ENCODE measurements at places on chromosomes 2 and 18.
A peak's percentile ranks its signal among the peaks of the same experiment; 100 is the strongest.

GRCh38 chr2:46012618-46013240 lies 284.5 kb upstream of the EPAS1 start:
- DNase-seq: no peak

- no peak for DNase-seq
Observed at GRCh38 chr18:37584952-37585695, 19.5 kb upstream of the CELF4 start.

DNA sequence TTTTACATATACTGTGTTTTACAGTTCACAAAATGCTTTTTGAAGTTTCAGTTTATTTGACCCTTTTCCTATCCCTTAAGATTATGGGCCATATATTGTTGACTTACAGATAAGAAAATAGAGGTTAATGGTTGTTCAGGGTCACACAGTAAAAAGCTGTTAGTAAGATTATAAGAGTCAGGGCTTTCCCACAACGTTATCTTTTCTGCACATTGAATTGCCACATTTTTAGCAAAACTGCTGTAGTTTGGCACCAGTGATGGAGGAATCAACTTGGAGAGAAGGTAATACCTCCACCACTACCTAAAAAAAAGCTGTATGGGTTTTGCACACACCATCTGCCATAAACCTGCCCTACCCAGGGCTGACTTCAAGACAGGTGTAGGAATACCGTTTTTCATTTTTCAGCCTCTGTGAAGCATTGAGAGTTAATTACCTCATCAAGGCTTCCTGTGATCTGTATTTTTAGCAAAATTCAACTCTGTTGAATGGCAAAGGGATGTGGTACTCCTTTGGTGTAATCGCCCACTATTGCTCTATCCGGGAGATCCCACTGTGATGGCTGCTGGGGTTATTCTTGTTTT lies 5.0 kb downstream of the SOWAHC start:
- no peak for DNase-seq

DNA sequence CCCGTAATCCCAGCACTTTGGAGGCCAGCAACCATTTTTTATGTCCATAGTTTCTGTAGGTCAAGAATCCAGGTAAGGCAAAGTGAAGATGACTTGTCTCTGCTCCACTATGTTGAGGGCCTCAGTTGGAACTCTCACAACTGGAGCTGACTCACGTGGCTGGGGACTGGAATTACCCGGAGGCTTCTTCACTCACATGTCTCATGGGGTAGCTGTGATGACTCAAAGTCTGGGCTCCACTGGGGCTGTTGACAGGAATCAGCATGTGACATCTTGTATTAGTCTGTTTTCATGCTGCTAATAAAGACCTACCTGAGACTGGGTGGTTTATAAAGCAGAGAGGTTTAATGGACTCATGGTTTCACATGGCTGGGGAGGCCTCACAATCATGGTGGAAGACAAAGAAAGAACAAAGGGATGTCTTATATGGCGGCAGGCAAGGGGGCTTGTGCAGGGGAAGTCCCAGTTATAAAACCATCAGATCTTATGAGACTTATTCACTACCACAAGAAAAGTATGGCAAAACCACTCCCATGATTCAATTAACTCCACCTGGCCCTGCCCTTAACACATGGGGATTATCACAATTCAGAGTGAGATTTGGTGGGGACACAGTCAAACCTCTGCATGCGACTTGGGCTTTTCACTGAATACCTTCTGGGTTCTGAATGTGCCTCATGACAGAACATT lies 7.8 kb upstream of the PPP1R1C start:
- peak; percentile 8 for DNase-seq

DNA sequence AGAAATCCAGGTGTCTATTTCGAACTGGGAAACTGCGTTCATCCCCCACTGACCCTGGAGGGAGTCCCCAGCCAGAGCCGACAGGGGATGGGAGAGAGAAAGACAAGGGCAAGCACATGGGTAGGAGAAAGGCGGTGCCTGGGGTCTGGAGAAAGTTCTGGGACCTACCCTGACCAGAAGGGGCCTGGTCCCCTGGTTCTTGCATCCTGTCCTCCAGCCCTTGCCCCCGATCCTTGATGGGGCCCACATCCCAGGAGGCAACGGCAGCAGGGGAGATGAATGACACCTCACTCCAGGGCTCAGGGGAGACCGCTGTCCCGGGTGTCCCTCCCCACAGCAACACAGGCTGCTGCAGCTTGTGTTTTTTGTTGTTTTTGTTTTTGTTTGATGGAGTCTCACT lies 4.9 kb downstream of the ADCY3 start:
- DNase-seq: no peak

GRCh38 chr2:228318218-228318617 lies 136.7 kb upstream of the SPHKAP start:
- peak; percentile 1 for DNase-seq

- DNase-seq: peak; percentile 65
Observed at GRCh38 chr2:151976945-151977353, 121.9 kb downstream of the CACNB4 start.

DNA sequence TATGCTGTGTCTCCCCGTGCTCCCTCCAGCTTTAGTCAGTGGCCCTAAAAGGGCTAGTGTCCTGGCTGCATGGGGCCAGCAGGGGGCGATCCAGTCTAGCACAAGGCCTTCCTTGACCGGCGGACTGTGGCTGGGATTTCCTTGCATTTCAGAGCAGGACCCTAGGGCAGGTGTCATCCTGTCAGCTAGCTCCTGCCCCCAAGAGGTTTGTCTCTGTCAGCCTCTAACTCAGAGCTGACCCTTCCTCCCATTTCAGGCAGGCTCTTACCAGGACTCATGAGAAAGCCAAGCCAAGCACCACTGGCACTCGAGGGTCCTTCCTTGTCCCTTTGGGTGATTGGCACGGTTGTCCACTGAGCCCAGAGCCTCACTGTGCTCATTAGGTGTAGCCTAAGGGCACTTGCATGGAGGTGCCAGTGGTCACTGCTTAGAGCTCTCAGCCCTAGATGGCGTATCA lies 140.3 kb downstream of the RPIA start:
- peak; percentile 66 for DNase-seq

DNA sequence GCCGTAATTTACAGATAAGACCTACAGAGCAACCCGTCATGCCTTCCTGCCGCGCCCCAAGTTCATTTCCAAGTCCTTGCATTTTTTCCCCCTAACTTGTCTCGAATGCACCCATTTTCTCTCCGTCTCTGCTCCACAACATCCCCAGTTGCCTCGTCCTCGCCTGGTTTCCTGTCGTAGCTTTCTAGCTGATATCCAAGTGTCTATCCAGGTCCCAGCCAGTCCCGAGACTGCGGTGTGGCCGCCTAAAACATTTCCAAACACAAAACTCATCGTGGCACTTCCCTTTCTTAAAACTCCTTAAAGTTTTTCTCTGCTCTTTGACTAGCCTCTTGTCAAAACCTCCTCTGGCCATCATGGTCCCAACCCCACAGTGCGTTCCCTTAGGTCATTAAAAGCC lies 1.2 kb upstream of the BARD1 start:
- DNase-seq: no peak

DNA sequence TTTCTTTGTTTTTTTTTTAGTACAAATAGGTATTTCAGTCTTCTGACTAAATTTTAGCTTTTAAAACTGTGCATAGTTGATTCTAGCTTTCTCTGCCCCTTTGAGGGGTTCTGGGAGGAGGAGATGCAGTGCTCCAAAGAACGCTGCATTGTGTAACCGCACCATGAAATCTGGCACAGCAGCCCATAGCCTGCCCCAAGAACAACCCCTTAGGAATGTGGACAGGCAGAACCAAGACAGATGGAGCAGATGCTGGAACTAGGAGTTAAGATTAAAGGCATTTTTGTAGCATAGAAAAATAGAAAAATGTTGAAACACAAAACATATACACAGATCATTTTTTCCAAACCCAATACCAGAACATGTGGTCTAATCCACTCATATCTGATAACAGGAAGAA lies 187.5 kb downstream of the SCG2 start:
- DNase-seq: no peak

GRCh38 chr2:68846091-68846490 lies 25.1 kb downstream of the BMP10 start:
- no peak for DNase-seq

DNA sequence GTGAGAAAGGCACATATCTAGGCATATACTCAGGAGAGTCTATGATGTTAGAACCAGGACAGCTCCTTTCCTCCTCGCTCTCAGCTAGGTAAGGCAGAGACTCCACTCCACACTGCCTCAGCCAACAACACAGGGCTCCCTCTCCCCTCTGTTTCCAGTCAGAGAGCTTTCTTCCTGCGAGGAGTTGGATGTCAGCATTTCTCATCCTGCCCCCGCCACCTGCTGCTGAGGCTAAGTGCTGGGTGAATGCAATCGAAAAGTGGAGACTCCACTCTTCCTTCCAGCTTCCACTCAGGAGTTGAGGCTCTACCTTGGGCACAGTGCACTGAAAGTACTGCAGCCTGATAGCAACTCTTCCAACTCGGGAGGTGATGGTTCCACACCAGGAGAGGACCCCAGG lies 177.2 kb upstream of the RAB6C start:
- DNase-seq: no peak

- DNase-seq: no peak
Observed at GRCh38 chr18:77086034-77086433, 46.5 kb downstream of the MBP start.

DNA sequence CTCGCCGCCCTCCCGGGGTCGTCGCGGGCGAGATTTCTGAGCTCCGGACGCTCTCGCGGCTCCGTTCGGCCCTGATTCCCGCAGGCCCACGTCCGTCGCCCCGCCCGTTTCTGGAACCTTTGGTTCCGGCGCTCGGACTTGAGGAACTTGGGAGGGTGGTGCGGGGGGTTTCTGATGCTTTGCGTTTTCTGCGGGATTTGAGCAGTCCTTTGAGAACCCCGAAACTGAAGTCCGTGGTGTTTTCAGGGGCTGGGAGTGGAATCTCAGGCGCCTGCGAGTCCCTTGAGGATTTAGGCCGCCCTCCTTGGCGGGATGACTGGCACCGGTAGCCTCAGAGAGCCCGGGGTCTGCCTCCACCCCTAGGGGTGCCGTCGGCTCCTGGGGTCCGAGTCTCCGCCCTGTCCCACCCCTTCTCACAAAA lies 336 bp downstream of the THNSL2 start:
- DNase-seq: no peak

DNA sequence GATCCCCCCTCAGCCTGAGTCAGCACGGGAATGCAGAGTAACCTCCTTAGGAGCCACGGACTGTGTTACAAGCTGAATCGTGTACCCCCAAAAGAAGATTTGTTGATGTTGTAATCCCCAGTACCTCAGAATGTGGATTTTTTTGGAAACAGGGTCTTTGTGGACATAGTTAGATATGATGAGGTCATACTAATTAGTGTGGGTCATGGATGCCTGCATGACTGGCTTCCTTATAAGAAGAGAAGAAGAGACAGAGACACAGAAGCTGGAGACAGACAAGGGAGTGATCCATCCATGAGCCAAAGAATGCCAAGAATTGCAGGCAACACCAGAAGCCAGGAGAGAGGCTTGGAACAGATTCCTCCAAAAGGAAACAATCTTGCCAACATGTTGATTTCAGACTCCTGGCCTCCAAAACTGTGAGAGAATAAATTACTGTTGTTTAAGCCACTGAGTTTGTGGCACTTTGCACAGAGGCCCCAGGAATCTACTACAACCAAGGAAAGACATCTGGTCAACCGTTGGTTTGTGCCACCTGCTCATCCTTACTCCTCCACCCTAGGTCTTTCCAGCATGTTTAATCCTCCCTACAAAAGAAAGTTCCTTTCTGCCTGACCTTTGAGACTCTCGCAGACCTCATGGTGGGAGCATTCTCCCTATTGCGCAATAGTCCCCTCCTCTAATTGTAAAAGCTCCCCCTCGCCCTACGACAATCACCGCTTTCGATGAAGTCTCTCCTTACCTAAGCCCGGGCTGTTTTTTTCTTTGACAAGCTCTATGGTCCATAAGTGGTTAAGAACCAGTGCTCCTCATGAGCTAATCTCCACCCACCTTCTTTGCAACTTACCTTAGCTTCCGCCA lies 91.6 kb downstream of the DNER start:
- DNase-seq: no peak

GRCh38 chr18:74832999-74833398 lies 235.3 kb downstream of the ZNF407 start:
- DNase-seq: no peak

- DNase-seq: no peak
Observed at GRCh38 chr2:138775736-138776135, 4.5 kb downstream of the NXPH2 start.

- no peak for DNase-seq
Observed at GRCh38 chr2:40872580-40872979, 420.7 kb upstream of the SLC8A1 start.

- no peak for DNase-seq
Observed at GRCh38 chr2:5164776-5165525, 527.2 kb upstream of the SOX11 start.

DNA sequence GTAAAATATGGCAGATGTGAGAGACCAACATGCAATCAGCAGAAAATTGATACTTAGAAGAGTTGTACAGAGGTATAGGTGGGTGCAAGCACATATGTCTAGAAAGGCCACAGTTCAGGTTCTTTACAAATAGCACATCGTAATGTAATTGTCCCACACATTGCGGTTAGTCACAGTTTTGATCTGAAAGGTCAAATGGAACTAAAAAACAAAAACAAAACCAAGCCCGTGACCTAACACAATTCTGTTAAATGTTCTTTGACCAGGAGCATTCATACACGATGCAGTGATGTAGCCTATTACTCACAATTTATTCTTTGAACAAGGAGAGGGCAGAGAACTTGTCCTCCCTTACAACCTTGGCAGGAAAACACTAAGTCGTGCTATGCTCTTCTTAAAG lies 108.9 kb upstream of the MAP4K3 start:
- DNase-seq: no peak

DNA sequence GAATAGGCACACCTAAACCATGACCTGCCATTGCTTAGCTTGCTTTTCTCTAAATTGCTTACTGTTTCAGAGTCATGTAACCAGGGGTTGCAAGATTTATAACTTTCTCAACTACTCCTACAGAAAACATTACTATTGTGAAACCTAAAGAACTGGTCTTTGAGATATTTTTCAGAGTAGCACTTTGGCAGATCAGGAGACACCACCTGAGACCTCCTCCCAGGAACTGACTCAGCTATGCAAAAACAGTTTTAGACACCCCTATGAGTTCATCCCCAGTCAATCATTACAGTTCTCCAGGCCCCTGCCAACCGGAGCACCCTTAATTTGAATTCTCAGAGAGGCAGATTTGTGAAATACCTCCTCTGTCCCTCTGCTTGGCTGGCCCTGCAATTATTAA lies 80.3 kb downstream of the MBOAT2 start:
- no peak for DNase-seq

- DNase-seq: no peak
Observed at GRCh38 chr18:58975781-58976180, 111.1 kb downstream of the ZNF532 start.

Data from activated CD4-positive, alpha-beta T cell treated with anti-CD3 and anti-CD28 coated beads, Interleukin-10, Interleukin-2, amounts not matched to agents 100 ng/mL and 50 ng/mL, durations not matched to agents 16 hours and 8 hours (primary cell).